Posterior cingulate gyrus (tissue), 11 donors: ENCODE measurements at places on chromosomes 7 and 10.

DNA sequence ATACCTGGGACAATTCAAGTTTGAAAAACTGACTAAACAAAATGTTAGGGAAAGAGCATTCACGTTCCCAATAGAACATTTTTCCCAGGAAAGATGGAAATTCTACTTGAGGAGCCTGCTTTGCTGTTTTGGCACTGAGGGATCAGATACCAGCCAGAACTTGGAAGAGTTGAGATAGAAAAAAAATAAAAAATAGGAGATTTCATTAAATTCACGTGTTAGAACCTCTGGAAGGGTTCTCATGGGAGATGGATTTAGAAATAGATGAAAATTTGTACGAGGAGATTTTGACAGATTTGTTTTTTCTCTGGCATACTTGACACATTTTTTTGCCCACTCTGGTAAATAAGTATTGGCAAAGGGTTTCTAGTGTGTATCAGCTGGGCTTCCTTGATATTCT is 63.7 kb downstream of the CELF2 start:
- no peak for DNase-seq

DNA sequence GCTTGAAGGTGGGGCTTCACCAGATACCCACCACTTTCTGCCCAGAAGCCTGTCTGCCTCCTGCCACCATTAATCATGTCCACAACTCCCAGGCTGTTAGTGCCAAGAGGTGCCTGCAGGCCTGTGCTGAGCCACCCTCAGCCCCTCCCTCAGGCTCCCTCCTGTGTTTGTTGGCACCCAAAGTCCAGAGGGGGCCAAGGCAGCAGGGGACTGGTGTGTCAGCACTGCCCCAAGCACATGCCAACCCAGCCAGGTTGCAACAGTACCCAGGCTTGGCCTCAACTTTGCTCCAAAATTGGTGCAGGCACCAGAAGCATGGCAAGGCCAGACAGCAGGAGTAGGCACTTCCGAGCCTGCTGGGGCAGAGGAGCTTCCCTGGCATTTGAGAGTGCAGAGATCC is 111.3 kb downstream of the HPSE2 start:
- no peak for DNase-seq

- DNase-seq, result peak; percentile 95
Measured at GRCh38 chr7:113086431-113086888, at the start of gene GPR85. GPR85 (minus strand) TSS chr7:113086827; CDS start chr7:113084721, 2,106 bp downstream.

- DNase-seq, result no peak
Measured at GRCh38 chr10:60910543-60910942, 33.4 kb downstream of the RHOBTB1 start.

DNA sequence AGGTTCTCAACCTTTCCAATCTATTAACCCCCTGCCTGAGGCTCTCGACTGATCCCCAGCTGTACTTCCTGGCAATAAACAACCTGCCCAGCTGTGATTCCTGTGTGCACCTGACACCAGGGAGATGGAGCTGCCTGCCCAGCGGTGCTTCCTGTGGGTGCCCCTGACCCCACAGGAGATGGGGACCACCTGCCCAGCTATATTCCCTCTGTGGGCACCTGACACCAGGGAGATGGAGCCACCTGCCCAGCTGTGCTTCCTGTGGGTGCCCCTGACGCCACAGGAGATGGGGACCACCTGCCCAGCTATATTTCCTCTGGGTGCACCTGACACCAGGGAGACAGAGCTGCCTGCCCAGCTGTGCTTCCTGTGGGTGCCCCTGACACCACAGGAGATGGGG is 184.0 kb downstream of the DIP2C start:
- DNase-seq, result peak; percentile 25

GRCh38 chr10:124546957-124547646 is 85.5 kb downstream of the LHPP start:
- no peak for DNase-seq

DNA sequence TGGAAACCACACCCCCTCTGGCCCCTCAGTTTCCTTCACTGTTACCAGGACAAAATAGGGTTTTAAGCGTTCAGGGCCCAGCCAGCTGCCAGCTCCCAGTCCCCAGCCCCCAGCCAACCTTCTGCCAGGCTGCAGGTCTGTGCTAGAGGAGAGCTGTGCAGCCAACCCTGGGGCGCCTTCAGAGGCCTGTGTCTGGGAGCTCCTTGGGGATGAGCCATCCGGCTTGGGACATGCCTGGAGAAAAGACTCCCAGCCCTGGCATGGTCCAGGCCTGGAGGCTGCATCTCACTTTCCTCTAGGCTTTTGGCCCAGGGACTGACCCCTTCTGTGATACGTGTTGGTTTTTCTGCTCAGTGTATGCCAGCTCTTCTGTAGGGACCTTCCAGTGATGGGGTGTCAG is 487.6 kb upstream of the MGMT start:
- no peak for DNase-seq

GRCh38 chr7:137209151-137209817 is 134.2 kb downstream of the PTN start:
- DNase-seq, result no peak

DNA sequence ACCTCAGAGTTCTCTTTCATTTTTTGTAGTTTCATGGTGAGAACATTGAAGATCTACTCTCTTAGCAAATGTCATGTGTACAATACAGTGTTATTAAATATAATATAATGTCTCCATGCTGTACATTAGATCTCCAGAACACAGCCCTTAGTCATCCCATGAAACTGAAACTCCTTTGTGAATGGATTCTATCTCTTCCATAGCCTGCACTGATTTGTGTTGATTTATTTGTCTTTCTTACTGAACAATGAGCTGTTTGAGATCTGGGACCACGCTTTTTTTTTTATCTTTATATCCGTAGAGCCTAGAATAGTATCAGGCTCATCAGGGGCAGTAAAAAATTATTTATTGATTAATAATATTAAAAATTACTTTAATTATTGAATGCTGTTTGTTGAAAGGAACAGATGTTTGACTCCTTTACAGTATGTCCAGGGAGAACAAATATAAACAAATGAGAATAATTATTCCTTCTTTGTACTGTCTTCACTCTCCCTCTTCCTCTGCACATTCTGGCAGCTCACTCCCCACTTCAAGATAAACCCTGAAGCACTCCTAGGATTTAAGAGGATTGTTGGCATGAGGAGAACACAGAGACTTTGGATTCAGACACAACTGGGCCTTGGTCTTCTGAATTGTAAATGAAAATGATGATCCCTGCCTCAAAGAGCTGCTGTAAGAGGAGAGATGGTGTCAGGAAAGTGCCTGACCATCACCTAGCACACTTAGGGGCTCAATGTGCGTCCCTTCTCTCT is 81.6 kb upstream of the MSRB2 start:
- DNase-seq, result no peak
